ENCODE measurements at places on chromosomes 4 and X. TPM values are rescaled to one million over a fixed set of nuclear protein-coding genes. Genes with fewer than 3 reads are reported as not detected.

Gene DCAF4L1
- total RNA-seq, result 0.40 TPM

Gene MAML3
- 12.0 TPM for total RNA-seq

Gene ZCCHC12
- 0.07 TPM for total RNA-seq

Gene WAS
- total RNA-seq, result 0.20 TPM

Gene GAB1
- total RNA-seq, result 3.6 TPM

Gene LGI2
- total RNA-seq, result not detected

Gene ZDHHC15
- total RNA-seq, result not detected

Gene BGN
- 2.0 TPM for total RNA-seq

Gene NONO
- total RNA-seq, result 527 TPM

Gene PRSS12
- total RNA-seq, result 1.1 TPM

Gene SLITRK4
- 95.2 TPM for total RNA-seq

Gene ALB
- not detected for total RNA-seq

Gene IL2
- not detected for total RNA-seq

Gene BEX2
- 41.1 TPM for total RNA-seq

Gene MTMR1
- 19.8 TPM for total RNA-seq

Gene NKX3-2
- 0.12 TPM for total RNA-seq

Gene PCYT1B
- total RNA-seq, result 0.40 TPM

Gene C4orf51
- not detected for total RNA-seq

Gene GRIA3
- not detected for total RNA-seq

Gene SLC7A11
- 225 TPM for total RNA-seq

Gene FGFBP2
- total RNA-seq, result not detected

Gene TEX13A
- not detected for total RNA-seq

Gene EGF
- 15.6 TPM for total RNA-seq

Gene MAGEA8
- not detected for total RNA-seq

Gene TMPRSS11B
- not detected for total RNA-seq

Gene CCSER1
- total RNA-seq, result 1.1 TPM

Gene RIPPLY1
- total RNA-seq, result not detected

Gene RTL9
- total RNA-seq, result 0.02 TPM

Gene IL13RA2
- 24.5 TPM for total RNA-seq

Gene MSL3
- 26.6 TPM for total RNA-seq

Gene RHOXF1
- total RNA-seq, result not detected

Gene LUZP4
- total RNA-seq, result not detected

Gene DDX53
- not detected for total RNA-seq

Gene NUDT11
- 30.6 TPM for total RNA-seq

Gene TRIML2
- total RNA-seq, result 34.9 TPM

Gene TMSB15C
- 6.0 TPM for total RNA-seq

Gene CASK
- total RNA-seq, result 24.1 TPM

Gene AMTN
- total RNA-seq, result not detected

Gene ADH5
- total RNA-seq, result 92.4 TPM

Gene VCX2
- not detected for total RNA-seq

Gene GCNA
- total RNA-seq, result 5.3 TPM

Gene F8A3
- 1.0 TPM for total RNA-seq

Gene DSPP
- total RNA-seq, result not detected

Gene CSAG1
- total RNA-seq, result not detected

Gene SPIN2A
- not detected for total RNA-seq

Gene NSUN7
- not detected for total RNA-seq

Gene RNF150
- 0.40 TPM for total RNA-seq

Gene SPANXD
- total RNA-seq, result not detected

Gene GYG2
- 9.7 TPM for total RNA-seq

Gene HELQ
- 7.1 TPM for total RNA-seq

Gene PLAC8
- total RNA-seq, result 9.9 TPM

Gene HADH
- total RNA-seq, result 11.3 TPM

Gene BEND4
- total RNA-seq, result not detected

Gene MFAP3L
- 6.6 TPM for total RNA-seq

Gene ZNF41
- total RNA-seq, result 29.5 TPM

Gene PCDH19
- total RNA-seq, result 0.06 TPM

Gene VSIG4
- total RNA-seq, result not detected

Gene DUSP21
- not detected for total RNA-seq

Gene JADE3
- 9.6 TPM for total RNA-seq
